ENCODE measurements at places on chromosomes 5 and 9.

- DNase-seq = no peak
These were observed 474.1 kb downstream of the BNC2 start for GRCh38 chr9:16396389-16396788.

DNA sequence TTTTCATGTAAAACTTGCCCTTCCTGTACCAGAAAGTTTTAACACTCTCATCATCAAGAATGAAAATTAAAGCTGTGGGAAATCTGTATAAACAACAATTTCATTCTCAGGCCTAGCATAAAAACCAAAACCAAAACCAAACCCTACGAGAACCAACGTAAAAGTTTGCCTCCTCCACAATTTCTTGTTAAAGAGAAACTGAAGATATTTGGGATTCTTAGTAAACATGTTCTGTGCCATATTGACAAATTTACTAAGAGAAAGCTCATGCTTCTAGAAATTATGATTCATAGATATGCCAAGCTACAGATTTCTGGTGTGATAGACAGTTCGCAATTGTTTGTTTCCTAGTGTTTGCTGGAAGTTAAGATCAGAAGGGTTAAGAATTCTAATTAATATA is 801.0 kb upstream of the NUDT12 start:
- no peak for DNase-seq

GRCh38 chr9:109894921-109895758 is 115.1 kb downstream of the PALM2AKAP2 start:
- DNase-seq = no peak

DNA sequence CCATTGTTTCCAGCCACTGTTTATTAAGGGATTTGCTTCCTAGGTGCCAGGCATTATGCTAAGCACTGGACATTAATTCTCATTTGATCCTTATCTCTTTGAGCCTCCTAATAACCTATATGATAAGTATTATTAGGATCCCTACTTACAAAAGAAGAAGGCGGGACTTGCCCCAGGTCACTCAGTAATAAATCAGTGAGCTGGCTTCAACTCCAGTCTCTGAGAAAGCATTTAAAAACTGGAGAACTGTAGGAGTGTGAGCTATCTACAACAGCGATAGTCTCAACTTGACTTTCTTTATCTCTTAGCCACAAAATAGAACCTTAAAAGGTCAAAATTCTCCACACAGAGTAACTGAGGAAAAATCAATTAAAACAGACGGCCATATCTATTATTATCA is 155.0 kb downstream of the GNAQ start:
- no peak for DNase-seq

DNA sequence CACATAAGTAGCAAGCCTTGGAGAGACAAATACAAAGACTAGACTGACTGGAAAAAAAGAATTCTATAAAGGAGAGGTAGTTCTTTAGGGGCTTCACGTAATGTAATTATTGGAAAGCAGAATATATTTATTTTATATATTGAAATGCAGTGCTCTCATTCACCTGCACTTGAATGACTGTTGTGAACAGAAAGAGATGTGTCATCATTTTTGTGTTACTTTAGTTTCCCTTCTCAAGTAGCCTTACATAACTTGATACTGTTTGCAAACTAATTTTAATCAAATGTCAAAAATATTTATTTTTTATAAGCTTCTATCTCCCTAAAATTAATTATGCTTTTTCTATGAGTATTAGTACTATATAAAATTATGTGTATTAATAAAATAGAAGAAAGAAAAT is 691.1 kb upstream of the FTMT start:
- no peak for DNase-seq

GRCh38 chr9:128936171-128936865 is 11.1 kb downstream of the DOLK start:
- no peak for DNase-seq

GRCh38 chr9:98811051-98811650 is 3.7 kb downstream of the GALNT12 start:
- no peak for DNase-seq

DNA sequence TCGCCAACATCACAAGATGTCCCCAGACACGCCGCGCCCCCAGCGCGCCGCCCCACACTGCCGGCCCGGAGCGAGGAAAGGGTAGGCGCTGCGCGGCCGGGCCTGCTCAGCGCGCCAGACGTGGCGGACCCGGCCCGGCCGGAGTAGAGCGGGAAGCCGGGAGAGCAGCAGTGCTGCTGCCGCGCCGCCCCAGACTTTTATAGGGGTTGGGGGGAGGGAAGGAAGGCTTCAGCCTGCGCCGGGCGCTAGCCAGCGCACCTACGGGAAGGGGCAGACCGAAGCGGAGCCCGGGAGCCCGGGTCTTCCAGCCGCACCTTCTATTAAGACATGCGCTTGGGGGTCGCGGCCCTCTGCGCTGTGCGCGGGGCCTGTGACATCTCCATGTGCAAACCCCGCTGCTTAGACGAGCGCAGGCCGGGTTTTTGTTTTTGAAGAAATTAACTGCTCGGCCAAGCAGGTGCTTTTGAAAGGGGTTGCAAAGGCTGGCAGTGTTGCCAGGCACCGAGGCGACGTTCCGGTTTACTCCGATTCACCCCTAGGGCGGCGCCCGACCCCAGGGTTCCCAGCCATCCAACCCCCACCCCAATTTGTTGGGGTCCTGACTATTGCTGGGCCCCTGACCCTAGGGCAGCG is 353 bp upstream of the PAX5 start:
- DNase-seq = no peak

DNA sequence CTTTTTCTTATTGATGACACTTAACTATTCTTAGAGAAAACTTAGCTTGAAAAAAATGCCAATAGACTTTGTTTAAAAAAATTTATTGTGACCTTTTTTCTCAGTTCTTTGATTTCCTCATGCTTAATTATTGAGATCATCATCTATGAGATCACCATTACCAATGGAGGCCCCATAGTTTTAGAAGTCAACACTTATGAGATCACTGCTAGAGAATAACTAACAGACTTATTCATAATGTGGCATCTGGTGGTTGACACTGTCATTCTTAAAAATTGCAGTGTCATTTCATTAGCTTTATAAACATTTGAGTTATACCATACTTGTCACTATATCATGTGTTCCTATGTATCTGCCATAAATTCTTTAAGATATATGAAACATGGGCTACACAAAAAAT is 14.9 kb upstream of the FEM1C start:
- no peak for DNase-seq

DNA sequence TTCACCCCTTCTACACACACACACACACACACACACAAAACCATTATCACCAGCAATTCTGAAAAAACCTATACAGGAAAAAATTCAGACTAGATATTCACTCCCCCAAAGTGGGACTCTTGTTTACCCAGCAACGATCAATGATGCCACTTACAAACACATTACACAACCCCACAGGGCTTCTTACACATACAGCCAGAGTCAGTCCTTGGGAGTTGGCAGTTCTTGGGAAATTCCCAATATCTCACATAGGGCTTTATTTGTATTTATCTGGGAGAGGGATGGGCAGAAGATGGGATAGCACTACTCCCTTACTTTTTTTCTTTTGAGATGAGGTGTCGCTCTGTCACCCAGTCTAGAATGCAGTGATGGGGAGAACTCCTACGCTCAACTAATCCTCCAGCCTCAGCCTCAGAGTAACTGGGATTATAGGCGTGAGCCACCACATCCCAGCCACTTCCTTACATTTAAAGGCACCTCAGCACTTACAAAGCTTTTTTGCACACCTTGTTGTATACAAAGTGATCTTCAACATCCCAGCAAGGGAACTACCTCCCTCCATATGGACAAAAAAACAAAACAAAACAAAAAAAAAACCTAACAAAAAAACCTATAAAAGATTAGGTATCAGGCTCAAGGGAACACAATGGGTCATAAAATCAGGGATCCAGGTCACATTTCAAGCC is 168.4 kb downstream of the TSSK1B start:
- no peak for DNase-seq

DNA sequence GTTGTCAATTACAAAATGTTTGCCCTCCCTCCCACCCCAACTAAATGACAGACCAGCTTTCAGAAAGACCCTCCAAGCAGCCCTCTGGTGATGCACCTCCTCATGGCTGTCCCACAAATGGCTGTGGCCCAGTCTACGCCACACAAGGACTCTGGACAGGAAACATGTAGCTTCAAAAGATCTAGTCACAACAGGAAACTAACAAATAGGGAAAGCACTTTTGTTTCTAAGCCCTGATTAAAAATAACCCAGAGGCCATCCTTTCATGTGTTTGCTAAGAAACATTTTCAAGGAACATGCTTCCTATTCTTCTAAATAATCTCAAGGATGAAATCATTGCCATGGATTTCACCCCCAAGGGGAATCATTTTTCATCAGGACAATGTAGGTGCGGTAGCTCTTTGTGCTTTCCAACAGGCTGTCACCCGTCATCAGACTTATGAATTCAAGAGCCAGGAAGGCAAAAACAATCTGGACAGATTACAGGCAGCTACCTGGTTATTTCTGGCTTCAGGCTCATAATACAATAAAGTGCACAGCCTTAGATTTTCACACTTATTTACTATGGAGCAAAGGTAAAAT is 20.1 kb downstream of the PCSK1 start:
- no peak for DNase-seq

DNA sequence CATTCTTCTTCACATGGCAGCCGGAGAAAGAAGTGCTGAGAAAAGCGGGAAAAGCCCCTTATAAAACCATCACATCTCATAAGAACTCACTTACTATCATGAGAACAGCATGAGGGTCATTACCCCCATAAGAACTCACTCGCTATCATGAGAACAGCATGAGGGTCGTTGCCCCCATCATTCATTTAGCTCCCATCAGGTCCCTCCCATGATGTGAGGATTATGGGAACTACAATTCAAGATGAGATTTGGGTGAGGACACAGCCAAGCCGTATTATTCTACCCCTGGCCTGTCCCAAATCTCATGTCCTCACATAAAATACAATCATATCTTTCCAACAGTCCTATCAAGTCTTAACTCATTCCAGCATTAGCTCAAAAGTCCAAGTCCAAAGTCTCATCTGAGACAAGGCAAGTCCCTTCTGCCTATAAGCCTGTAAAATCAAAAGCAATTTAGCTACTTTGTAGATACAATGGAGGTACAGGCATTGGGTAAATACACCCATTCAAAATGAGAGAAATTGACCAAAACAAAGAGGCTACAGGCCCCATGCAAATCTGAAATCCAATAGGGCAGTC is 79.1 kb downstream of the MROH2B start:
- no peak for DNase-seq

DNA sequence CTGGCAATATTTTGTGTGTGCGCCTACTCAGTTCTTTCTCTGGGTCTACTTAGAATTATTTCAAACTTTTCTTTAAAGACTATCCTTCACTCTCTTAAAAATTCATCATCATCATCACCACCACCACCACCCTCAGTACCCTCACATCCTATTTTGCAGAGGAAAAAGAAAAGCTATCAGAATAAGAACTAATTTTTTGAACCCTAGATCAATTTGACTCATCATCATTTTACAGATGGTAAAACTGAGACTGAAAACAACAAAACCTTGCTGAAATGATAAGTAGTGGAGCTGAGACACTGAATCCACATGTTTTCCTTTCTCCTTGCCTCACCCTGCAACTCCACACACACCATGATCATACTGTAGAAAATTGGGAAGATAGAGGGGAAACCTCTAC is 119.3 kb downstream of the SSBP2 start:
- no peak for DNase-seq

- DNase-seq = no peak
These were observed 1.0 kb upstream of the FBXW11 start for GRCh38 chr5:172007175-172008110.

GRCh38 chr5:179201986-179202385 is 141.8 kb downstream of the ZNF354C start:
- no peak for DNase-seq

- DNase-seq = peak; percentile 76
These were observed 613 bp downstream of the ZBTB5 start for GRCh38 chr9:37464426-37465248.

- no peak for DNase-seq
These were observed 58.3 kb downstream of the MFAP3 start for GRCh38 chr5:154097031-154097430.

DNA sequence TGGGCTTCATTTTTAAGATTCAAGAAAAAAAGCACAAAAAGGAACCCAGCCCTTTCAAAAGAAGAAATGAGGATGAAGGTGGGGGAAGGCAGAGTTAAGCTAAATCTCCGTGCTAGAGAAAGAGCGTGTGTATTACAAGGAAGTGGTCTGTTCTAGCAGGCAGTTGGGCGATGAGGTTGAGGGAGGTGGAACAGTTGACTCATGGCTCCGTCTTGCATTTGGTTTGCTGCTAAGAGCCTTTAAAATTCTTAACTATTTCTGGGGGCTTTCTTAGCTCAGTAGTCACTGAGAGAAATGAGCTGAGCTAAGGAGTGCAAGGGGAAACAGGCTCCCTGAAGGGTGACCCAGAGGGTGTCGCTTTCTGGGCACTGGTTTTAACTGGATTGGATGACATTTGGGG is 117.4 kb downstream of the GCNT1 start:
- peak; percentile 85 for DNase-seq

DNA sequence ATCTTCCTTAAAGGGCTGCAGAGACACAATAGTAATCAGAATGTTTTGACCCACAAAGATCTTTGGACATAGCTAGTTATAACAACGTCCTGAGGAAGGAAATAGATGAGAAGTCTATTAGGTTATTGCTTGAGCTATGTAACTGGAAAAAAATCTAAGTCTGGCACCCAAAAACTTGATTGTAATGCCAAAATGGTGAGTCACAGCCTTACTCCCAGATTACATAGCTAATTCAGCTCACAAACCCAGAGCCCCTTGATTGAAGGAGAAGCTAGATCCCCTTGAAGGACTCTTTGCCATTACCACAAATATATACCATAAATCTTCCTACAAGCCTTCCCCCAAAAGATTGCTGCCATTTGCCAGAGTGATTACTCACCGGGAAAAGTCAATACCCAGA is 341.8 kb upstream of the KIF2A start:
- no peak for DNase-seq

DNA sequence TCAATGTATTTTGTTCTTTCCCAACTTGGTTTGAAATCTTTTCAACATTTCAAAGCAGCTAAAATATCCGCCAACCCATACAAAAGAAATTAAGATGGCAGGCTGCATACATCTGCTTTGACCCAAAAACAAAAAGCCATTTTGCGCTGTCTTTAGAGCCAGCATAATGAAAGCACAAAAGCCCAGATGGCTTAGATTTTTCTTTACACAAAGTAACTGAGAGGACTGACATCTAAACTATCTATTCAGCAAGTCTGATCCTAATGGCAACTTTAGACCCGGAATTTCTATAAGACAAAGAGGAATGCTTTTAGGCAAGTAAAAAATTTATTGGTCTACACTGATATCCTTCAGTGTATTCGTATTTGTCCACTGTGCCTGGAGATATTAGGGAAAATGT is 86.3 kb downstream of the MYO10 start:
- no peak for DNase-seq

DNA sequence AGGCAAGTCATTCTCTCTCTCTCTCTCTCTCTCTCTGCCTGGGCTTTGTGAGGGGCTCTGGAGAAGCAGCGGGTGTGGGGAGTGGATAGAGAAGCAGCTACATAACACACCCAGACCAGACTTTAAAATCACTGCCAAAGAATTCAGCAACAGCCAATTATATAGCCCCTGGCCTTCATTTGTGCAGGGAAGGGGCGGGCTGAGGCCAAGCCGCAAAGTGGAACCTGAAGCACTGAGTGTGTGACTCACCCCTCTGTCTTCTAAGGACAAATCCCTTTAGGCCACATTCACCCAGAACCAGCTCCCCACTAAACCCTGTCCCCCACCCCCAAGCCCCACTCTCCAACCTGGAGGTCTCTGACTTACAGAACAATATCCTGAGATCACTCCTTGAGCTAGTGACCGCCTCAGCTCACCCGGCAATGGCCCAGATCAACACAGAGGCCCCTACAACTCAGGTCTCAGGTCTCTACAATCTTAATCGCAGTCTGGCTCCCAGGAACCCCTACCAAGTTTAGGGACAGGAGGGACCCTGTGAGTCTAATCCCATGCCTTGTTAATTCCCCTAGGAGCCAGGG is 6.0 kb downstream of the B4GALT1 start:
- peak; percentile 64 for DNase-seq

Measured in stimulated activated effector memory CD8-positive, alpha-beta T cell treated with anti-CD3 and anti-CD28 coated beads, Interleukin-12 subunit alpha, Interleukin-12 subunit beta, amount 100 ng/mL, for 72 hours (primary cell).